ENCODE measurements at places on chromosomes 4 and X. TPM values are rescaled to one million over a fixed set of nuclear protein-coding genes. Genes with fewer than 3 reads are reported as not detected.

The FAM184B gene
- not detected for total RNA-seq

The SLC16A2 gene
- total RNA-seq: 0.15 TPM

The DRP2 gene
- total RNA-seq: 0.47 TPM

The BMX gene
- total RNA-seq: not detected

The DCLK2 gene
- 0.12 TPM for total RNA-seq

GRCh38 chr4:66565801-66566200, 895.5 kb upstream of the EPHA5 start:
- H3K27me3 ChIP-seq: no peaks in the 10 kb centered on the region
- no peaks in the 10 kb centered on the region for H3K4me1 ChIP-seq
- no peak overlapping the region for H3K27ac ChIP-seq
- no peak for DNase-seq
- no peaks in the 10 kb centered on the region for H3K36me3 ChIP-seq
- H3K4me3 ChIP-seq: no peak overlapping the region

DNA sequence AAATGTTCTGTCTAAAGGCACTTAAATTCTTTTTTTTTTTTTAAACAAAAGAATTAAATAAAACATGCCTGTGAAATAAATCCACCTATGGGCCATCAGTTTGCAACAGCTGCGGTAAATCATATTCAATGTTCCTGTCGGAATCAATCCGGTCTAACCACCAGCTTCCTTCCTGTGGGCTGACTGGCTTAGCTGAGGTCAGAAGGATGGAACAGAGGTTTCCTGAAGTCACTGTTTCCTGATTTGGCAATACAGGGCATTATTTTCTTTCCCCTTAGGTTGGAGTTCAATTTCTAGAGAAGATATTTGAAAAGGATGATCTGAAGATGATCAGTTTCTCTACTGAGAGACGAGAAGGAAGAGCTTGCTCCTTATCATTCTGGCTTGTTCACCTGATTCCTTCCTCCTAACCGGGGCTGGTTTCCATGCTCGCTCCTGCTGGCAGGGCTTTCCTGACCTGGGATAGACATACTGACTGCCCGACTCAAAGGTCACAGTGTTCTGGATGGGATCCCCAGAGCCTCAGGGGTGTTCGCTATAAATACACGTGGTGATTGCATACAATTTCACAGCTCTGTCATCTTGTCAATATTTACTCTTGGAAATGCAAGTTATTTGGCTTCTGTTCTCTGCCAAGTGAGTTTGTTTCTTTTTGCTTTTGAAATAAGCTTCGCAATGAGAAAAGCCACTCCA, 21.7 kb downstream of the PDLIM3 start:
- H3K27ac ChIP-seq: no peak overlapping the region
- peaks cover 17% of the 10 kb centered on the region for H3K27me3 ChIP-seq
- DNase-seq: peak; percentile 2

DNA sequence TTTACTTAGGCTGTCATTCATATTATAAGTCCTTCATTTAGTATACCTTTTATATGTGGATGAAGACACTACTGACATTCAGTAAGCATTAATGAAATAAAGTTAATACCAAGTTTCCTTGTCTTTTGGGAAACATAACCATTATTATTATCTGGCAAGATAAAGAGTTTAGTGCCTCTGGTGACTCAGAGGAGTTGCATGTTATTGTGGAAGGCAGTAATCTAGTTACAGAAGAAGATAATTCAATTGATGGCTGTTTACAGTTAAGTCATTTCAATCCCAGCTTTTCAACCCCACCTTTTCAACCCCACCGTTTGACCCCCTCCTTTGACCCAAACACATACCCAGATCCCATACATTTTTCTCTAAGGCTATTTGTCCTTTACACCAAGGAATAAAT, 143.8 kb downstream of the FANCB start:
- H3K27ac ChIP-seq: no peak overlapping the region
- H3K4me3 ChIP-seq: no peak overlapping the region
- H3K4me1 ChIP-seq: no peaks in the 10 kb centered on the region
- no peak for DNase-seq
- no peaks in the 10 kb centered on the region for H3K27me3 ChIP-seq

DNA sequence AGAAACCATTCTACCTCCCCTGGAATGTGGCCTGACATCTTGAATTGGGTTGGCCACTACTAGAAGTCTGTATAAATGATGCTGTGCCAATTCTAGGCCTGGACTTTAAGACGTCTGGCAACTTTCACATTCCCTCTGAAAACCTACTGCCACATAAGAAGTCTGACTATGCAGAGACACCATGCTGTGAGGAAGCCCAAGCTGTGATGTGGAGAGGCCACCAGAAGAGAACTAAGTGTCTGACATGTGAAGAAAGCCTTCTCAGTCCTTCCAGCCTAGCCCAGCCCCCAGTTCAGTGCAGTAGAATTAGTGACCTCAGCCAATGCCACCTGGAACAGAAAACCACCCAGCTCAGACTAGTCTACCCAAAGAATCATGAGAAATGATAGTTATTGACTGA, 24.2 kb upstream of the FAM9C start:
- H3K36me3 ChIP-seq: no peaks in the 10 kb centered on the region
- H3K4me1 ChIP-seq: peaks cover 5% of the 10 kb centered on the region
- no peak overlapping the region for H3K27ac ChIP-seq

GRCh38 chr4:99610605-99611175, 36.1 kb downstream of the MTTP start:
- no peaks in the 10 kb centered on the region for H3K4me1 ChIP-seq
- H3K36me3 ChIP-seq: no peaks in the 10 kb centered on the region
- DNase-seq: no peak
- no peak overlapping the region for H3K4me3 ChIP-seq
- no peak overlapping the region for H3K27ac ChIP-seq
- H3K27me3 ChIP-seq: peaks cover 14% of the 10 kb centered on the region

Measured in CD4-positive, CD25-positive, alpha-beta regulatory T cell (primary cell).